ENCODE measurements at places on chromosomes 12 and 14.

DNA sequence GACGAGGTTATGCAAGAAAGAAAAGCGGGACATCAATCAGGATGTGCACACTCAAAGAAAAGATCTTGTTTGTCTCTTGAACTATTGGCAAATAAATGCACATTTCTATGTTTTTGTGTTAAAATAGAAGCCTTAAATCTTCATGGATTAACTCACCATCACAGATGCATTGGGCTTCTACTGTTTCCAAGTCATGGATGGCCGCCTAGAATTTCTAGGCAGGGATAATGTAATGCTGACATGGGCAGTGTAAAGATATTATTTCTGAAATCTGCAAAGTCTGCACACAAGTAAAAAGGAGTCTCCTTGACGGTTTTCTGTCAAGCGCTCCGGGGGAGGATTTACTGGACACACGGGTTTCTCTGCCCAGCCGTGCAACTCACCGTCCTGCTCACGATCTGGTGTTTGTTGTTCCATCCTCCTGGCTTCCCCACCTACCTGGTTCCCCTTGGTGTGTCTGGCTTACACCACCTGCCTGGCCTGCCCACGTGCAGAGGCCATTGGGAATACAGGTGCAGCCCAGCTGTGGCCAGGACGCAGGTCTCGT lies 103.3 kb upstream of the FZD10 start:
- no peak for DNase-seq

GRCh38 chr12:128920468-128920867 lies 67.2 kb downstream of the GLT1D1 start:
- no peak for DNase-seq

DNA sequence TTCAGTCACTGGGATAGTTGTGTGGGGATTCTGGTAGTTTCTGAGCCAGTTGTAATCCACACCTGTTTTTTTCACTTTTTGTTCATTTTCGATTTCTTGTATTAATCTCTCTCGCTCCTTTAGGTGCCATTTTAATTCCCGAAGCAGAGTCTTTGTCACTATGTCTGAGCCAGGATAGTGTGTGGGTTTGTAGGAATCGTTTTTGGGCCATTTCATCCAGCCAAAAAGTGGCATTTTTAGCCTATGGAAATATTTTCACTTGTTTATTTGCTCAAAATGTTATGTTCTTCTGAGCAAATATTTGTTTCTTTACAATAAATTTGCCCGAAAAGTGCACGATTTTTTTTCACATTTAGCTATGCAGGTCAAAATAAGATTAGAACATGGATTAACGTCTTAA lies 867 bp downstream of the RD3L start:
- DNase-seq = no peak

- DNase-seq = no peak
Measured at GRCh38 chr12:113220593-113221180, 577 bp upstream of the TPCN1 start.

- DNase-seq = no peak
Measured at GRCh38 chr12:1595026-1595561, 713 bp upstream of the FBXL14 start.

GRCh38 chr14:54121466-54122027 lies 164.9 kb upstream of the BMP4 start:
- no peak for DNase-seq

GRCh38 chr12:50922820-50923219 lies 29.5 kb upstream of the HIGD1C start:
- DNase-seq = no peak

DNA sequence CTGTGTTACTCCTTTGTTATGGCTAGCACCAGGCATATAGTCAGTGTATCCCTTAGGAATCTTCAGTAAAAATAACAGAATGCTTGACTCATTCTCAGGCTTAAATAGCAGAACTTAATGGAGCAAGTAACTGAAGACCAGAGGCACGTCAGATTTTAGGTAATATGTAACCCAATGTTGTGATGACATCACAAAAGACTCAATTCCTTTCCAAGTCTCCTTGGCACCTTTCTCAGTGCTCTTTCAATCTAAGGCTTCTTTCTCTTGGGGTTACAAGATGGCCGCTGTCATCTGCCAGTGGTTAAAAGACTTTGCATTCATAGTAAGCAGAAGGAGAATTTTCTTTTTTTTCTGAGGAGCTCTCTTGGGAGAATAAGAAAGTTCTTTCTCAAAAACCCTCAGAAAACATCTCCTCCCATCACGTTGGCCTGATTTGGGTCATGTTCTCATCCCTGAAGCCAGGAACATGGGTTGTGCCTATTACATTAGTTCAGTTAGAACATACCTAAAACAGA lies 33.4 kb upstream of the DCN start:
- no peak for DNase-seq

GRCh38 chr12:113407931-113408600 lies 4.4 kb upstream of the SDS start:
- DNase-seq = no peak

GRCh38 chr14:104428333-104428851 lies 151.2 kb upstream of the C14orf180 start:
- DNase-seq = no peak

DNA sequence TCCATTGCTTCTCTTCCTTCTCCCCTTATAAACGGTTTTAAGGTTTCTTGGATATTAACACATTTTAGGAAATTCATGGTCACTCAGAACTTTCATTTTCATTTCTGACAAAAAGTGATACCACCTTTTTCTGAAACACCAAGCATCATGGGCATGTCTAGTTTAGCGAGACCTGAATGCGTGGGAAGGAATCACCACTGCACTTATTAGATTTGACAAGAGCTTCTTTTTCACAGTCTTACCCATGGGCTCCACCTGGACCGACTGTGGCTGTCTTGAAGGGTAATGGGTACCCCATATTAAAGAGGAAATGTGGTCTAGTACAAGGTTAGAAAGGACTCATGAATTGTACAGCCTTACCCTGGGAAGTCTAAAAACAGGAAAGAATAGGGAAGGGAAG lies 95.4 kb downstream of the KCNK10 start:
- no peak for DNase-seq

GRCh38 chr12:12791756-12792369 lies 6.4 kb downstream of the APOLD1 start:
- no peak for DNase-seq

- no peak for DNase-seq
Measured at GRCh38 chr12:93148412-93148811, 219.3 kb upstream of the EEA1 start.

DNA sequence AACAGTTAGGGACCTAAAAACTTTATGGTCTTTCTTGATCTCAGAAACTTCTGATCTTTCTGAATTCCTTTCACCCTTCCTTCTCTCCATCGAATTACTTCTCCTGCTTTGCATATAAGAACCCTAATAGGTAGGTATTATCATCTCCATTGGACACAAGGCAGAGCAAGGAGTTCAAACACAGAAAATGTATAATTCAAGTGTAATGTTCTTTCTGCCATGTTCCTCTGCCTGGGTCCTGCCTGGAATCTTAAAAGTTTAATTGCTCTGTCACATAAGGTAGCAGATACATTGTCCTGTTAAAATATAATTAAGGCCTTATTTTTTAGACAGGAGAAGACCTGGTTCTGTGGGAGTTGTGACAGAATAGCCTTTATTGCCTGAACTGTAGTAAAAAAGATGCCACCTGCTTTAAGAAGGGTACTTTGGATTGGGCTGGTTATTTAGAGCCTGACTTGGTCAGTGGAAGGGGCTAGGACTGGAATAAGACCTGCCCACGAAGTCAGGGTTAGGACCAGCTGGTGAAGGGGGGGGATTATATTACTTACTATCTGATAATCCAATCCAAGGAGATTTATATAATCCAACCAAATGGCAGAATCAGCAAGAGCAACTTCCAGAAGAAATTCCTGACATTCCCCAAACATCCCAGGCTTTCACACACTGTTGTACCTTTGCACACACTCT lies 10.4 kb downstream of the G2E3 start:
- no peak for DNase-seq

DNA sequence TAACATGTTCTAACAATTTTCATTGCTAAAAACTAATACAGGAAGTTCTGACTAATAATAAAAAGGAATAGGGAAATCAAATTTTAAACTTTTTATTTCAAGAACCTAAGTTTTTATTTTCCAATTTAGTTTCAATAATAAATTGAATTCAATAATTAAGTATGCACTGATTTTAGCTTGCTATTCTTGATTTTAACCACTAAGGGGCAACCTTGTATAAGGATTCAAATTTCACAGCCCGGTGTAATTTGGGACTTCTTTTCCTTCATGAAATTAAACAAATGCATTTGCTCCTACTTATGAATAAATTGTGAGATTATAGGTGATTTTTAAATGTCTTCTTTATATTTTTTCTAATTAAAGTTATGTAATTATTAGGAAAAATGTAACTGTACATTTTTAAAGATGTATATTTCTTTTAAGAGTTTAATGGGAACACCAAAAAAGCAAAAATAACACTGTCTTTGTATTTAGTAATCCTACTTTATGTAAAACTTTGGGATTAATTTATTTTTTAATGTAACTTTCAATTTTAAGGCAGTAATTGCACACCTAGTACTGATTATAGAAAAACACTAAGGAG lies 241.4 kb upstream of the PDZRN4 start:
- DNase-seq = no peak
